ENCODE measurements at places on chromosomes 16 and 17.

- DNase-seq: no peak
These were observed 4.4 kb upstream of the HOXB13 start for GRCh38 chr17:48732688-48733629.

GRCh38 chr16:27838536-27839175 lies 224.9 kb downstream of the GSG1L start:
- no peak for DNase-seq

GRCh38 chr16:66728117-66728787 lies 23.2 kb downstream of the DYNC1LI2 start:
- no peak for DNase-seq

- no peak for DNase-seq
These were observed 94.9 kb downstream of the TMEM132E start for GRCh38 chr17:34673995-34674890.

- no peak for DNase-seq
These were observed 37.8 kb downstream of the SEC14L1 start for GRCh38 chr17:77178563-77178962.

DNA sequence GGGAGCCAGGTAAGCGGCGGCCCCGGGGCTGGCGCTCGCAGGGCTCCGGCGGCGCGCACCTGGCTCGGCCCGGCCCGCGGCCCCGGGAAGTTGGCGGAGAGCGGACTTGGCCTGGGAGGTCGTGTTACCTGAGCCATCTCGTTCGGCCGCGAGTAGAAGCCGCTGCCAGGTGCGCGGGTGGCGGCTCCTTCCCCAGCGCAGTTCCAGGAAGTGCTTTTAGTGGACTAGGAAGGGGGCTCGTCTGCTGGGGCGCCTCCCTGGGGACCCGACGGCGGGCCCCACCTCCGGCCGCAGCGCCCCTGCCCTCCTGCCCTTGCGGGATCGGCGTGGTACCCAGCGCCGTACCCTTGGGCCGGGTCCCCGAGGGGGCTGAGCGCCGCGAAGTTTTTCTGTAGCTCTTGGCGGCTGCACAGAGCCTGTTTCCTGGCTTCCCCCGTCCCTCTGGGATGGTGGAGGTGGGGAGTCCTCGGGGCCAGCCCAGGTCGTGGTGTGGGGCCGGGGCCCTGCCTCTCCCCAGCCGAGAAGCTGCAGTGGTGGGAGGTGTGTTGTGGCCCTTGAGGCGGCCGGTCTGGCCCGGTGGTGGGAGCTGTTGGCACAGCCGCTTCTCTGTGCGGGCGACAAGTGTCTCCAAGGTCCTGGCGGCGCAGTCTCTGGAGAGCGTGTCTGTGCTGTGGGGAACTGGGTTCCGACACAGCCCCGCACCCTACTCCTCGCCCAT lies 96.9 kb downstream of the RAB11FIP4 start:
- no peak for DNase-seq

- no peak for DNase-seq
These were observed 8.3 kb downstream of the HAGH start for GRCh38 chr16:1818204-1818872.

GRCh38 chr17:75539967-75540729 lies 14.7 kb downstream of the LLGL2 start:
- DNase-seq: no peak

DNA sequence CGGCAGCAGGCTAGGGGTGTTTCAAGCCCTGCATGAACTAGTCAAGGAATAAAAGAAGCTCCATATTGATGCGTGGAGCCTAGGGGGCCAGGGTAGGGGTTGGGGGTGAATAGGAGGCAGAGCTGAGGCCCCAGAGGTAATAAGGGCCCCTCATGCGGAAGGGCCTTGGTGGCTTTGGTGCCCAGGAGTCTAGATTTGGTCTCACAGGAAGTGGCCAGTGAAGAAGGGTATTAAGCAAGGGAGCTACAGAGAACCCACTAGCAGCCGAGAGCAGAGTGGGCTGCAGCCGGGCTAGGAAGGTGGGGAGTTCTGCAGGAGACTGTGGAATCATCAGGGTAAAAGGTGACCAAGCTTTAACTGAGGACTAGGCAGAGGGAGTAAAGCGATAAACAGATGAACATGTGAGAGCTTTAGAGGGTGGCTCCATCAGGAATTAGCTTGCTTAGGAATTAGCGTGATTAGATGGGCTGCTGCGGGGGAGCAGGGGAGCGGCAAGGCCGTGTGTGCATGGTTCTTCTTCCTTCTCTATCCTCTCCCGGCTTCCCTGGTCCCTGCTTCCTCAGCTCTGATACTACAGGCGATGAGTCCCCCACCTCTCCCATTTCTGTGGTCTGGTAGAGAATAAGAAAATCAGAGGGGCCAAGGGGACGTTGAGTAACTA lies 9.8 kb downstream of the GNGT2 start:
- DNase-seq: no peak

DNA sequence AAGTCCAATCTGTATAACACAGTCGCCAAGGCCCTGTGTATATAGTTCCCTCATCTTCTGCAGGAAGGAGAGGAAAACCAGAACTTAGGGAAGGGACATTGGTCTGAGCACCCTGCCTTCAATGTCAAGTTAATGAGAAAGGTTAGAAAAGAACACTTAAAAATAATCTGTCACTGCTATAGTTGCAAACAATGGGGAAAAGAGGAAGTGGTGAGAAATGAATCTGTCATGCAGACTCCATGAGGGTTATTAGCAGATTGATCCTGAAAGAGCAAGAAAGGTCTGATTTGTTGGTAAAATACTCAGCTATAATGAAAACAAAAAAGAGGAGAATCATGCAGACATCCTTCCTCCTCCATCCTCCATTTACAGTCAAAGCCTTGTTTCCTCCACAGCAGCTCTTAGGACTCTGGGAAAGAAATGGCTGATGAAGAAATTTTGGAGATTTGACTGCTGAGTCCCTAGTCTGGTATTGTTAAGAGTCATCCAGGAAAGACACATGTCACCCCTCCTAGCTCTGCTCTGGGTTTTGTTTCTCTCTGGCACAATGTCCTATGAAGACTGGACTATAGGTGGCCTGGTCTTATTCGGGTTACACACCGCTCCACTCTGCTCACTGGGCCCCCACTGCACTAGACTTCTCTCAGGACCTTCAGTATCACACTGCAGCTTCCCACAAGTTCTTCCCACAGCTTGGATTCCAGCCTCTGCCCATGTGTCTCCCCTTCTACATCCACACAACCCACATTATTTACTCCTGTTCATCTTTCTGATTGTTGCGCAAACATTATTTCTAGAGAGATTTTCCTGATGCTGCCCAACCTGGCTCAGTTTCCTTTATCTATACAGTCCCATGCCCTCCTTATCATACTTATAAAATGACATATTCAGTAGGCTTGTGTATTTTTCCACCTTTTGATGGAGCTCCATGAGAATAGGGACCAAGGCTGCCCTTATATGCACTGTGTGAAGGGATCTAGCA lies 56.5 kb upstream of the XYLT1 start:
- DNase-seq: no peak

GRCh38 chr16:31250782-31251384 lies 8.9 kb upstream of the ITGAM start:
- no peak for DNase-seq

DNA sequence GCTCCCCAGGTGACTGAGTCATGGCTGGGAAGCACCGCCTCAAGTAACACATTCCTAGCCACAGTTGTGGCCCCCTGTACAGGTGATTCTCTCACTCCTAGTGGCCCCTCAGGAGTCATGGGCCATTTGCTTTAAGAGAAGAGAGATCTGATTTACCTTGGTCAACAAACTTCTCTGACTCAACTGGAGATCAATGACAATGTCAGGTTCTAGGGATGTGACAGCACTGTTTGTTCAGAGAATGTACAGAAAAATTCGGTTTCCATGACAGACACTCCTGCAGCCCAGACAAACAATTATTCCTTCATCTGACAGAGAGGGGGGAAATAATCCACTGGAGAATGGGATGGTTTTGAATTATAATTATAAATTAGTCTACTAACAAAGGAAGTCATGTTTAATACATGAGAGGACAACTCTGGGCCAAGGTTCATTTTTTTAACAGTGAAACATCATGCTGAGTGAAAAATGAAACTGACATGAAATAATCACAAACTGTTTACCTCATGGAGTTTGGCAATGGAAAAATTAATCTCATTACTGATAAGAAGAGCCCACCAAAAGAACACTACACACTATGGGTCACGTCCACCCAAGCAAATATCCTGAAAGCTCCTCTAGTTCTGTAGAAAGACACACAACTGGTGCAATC lies 9.7 kb downstream of the ERN1 start:
- DNase-seq: no peak

GRCh38 chr16:74492976-74493375 lies 71.7 kb upstream of the CLEC18B start:
- DNase-seq: no peak
